ENCODE measurements at places on chromosomes 16 and 17. TPM values are rescaled to one million over a fixed set of nuclear protein-coding genes. Genes with fewer than 3 reads are reported as not detected.

GRCh38 chr17:16422416-16422815, 7.0 kb downstream of the TRPV2 start:
- no peak for DNase-seq

Gene RNF43
- total RNA-seq = 20.0 TPM

DNA sequence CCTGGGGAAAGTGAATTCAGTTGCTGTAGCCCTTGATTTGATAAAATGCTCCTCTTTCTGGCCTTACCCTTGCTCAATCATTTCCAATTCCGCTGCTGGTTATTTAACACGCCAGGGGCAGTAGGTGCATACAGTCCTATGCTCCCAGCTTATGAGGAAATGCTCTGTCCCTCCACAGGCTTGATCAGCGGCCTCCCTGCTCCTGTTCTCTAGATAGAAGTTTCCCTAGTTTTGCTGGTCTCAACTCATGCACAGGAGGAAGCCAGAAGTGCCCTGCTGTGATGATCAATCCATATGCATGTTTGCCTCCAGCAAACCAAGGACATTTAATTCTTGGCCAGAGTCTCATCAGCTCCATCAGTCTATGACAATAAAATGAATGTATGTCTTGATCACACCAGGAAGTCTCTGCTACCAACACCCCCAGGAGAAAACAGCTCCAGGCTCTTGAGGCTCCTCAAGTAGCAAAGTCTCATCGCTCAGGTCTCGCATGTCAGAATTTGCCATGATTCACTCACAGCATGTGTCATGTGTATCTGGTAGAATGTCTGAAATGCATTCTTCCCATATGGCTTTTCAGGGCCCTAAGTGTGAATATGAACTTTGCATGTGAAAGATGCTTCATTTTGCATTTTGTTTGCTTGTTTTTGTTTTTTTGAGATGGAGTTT, 208.9 kb downstream of the CDH13 start:
- DNase-seq = no peak

DNA sequence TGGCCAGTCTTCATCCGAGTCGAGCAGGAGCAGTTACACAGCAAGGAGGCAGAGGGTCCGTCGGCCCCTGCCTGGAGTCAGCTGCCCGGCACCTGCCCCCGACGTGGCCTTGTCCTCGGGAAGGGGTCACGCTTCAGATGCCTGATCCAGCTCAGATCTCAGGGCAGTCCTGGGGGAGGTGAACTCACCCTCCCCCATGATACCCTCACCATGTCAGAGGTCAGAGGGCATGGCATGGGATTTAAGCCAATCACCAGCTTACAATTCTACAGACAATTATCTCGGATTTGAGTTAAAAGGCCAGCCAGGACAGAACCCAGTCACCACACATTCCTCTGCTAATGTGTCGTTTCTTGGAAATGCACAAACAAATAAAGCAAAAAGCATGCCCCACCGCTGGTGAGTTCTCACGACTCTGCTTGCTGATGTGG, 211.3 kb downstream of the FOXL1 start:
- DNase-seq = no peak

Gene GAA
- 71.7 TPM for total RNA-seq

Gene EPN3
- 174 TPM for total RNA-seq

GRCh38 chr17:68390888-68391545, 66.3 kb downstream of the WIPI1 start:
- peak; percentile 91 for DNase-seq

GRCh38 chr16:77564791-77565390, 130.1 kb upstream of the ADAMTS18 start:
- DNase-seq = no peak

DNA sequence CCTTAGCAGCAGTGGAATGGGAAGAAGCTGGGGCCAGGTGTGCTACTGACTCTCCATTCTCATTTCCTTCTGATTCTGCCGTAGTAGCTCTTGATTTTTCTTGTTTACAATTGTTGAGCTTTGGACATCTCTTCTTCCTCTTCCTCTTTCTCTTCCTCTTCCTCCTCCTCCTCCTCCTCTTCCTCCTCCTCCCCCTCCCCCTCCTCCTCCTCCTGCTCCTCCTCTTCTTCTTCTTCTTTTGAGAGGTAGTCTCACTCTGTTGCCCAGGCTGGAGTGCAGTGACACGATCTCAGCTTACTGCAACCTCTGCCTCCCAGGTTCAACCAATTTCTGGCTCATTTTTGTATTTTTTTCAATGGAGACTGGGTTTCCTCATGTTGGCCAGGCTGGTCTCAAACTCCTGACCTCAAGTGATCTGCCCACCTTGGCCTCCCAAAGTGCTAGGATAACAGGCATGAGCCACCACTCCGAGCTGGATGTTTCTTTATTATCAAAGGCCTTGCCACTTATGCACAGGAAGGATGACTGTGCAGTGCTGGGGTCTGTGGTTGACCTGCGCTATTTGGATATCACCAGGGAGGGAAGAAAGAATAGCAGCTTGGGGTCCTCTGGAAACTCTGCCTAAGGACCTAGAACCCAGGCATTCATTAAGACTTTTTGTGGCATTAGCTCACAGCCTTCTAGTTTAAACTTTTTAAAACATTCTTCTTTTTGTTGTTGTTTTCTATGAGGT, 127.8 kb upstream of the KCNJ16 start:
- no peak for DNase-seq

Gene GPRC5B
- total RNA-seq = 5.1 TPM
